Right ventricle myocardium inferior (tissue), 1 donor: ENCODE measurements at places on chromosomes 7 and 10. TPM values are rescaled to one million over a fixed set of nuclear protein-coding genes. Genes with fewer than 3 reads are reported as not detected.

- DNase-seq, result no peak
These were observed 31.7 kb upstream of the CNPY1 start for GRCh38 chr7:155578016-155578415.

- peak; percentile 67 for DNase-seq
These were observed 1.3 kb downstream of the CYTH3 start for GRCh38 chr7:6271060-6271658.

GRCh38 chr10:69383558-69383957, 33.2 kb downstream of the TACR2 start:
- DNase-seq, result no peak

- no peak for DNase-seq
These were observed 62.7 kb downstream of the CUZD1 start for GRCh38 chr10:122782911-122783310.

GRCh38 chr10:43375401-43376020, 4.1 kb downstream of the FXYD4 start:
- no peak for DNase-seq

GRCh38 chr10:125607689-125608290, 75.2 kb downstream of the TEX36 start:
- DNase-seq, result no peak

- peak; percentile 97 for DNase-seq
These were observed 78.1 kb downstream of the ZFAND4 start for GRCh38 chr10:45594276-45595157.

DNA sequence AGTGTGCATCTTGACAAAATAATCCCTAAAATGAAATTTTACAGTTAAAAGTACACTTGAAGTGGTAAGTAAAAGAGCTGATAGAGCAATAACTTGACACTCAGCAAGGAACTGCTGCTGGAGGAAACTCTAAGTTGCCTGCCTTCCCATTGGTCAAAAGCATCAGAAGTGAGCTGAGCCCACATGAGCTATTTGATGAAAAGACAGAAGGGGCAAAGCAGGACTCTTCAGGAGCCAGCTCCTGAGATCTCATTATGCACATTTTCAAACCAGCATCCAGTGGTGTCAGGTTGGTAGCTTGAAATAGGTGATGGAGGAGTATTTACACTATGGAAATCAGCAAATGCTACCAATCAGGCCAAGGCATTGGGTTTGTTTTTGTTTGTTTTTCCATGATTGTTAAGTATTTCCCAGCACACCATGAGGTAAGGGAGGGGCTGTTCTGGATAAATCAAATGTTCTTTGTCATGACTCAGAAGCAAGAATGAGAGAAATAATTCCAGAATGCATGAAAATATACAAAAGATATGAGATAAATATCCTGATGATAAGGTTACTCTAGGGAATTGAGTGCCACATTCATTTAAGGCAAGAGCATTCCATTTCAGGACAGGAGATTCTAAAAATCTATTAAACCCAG, 316.6 kb downstream of the SNX13 start:
- no peak for DNase-seq

GRCh38 chr10:49645417-49645816, 31.6 kb downstream of the CHAT start:
- no peak for DNase-seq

DNA sequence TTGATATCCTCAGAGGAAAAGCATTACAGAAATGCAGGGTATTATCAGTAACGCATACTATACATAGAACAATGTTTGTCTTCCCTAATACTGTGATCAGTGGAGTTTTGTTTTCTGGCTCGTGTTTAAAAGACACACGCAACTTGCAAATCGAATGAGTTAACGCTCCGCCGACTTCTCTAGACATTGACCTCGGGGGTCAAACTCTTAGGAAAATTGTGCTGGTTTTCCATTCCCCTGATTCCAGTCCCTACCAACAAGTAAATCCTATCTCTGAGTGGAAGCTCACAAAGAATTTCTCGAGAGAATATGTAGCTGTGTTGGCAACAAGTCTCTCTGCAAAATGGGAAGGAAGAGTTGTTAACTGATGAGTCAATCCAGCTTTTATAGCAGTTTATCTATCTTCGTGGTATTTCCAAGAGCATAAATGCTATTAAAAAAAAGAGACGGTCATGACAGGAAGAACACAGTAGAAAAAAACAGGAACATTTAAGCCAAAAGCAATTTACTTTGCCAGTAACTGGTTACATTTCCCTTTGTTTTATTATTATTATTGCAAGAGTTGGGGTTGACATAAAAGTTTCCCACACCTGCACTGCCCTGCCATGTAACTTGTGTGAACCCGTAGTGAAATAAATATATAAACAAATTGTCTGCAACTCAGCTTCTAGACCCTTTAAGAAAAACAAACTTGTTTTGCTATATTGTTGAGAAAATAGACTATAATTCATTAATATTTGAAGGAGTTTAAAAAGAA, 144.4 kb downstream of the ARID5B start:
- no peak for DNase-seq

- DNase-seq, result no peak
These were observed 164.3 kb downstream of the BAMBI start for GRCh38 chr10:28841625-28842024.

DNA sequence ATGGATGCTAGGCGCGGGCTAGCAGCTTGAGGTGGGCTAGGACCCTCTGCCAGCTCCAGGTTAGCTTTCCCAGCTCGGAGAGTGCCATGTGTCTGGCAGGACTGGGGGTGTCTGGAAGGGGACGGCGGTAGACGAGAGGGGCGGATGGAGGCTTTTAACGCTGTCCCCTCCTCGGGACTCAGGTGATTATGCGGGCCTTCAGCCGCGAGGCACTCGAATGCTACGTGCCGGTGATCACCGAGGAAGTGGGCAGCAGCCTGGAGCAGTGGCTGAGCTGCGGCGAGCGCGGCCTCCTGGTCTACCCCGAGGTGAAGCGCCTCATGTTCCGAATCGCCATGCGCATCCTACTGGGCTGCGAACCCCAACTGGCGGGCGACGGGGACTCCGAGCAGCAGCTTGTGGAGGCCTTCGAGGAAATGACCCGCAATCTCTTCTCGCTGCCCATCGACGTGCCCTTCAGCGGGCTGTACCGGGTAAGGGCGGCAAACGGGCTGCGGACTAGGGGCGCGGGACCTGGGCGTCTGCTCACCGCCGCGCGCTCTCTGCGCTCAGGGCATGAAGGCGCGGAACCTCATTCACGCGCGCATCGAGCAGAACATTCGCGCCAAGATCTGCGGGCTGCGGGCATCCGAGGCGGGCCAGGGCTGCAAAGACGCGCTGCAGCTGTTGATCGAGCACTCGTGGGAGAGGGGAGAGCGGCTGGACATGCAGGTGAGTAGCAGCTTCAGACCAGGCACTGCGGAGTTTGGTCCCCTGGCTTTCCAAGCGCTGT, 1.1 kb downstream of the CYP26A1 start:
- no peak for DNase-seq

DNA sequence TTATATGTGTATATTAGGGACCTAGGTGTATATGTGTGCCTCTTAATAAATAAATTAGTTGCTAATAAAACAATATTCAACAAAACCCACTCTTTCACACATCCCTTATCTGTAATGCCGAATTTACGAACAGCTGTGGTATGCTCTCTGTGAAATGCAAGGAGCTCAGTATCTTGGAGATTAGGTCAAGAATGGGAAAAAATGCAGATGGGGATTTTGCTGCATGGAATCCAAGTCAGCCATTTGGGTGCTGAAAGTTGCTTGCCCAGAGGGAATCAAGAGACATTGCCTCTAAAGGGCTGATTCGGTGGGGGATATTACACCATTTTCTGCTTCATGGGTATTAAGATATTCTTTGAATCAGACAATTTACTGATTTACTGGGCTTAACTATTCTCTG, 93.5 kb downstream of the CREB5 start:
- DNase-seq, result no peak

GRCh38 chr7:135109976-135110375, 37.9 kb upstream of the TMEM140 start:
- no peak for DNase-seq

- no peak for DNase-seq
These were observed 3.7 kb downstream of the TMEM225B start for GRCh38 chr7:99601656-99602310.

GRCh38 chr7:34756025-34756437, 98.0 kb downstream of the NPSR1 start:
- no peak for DNase-seq

DNA sequence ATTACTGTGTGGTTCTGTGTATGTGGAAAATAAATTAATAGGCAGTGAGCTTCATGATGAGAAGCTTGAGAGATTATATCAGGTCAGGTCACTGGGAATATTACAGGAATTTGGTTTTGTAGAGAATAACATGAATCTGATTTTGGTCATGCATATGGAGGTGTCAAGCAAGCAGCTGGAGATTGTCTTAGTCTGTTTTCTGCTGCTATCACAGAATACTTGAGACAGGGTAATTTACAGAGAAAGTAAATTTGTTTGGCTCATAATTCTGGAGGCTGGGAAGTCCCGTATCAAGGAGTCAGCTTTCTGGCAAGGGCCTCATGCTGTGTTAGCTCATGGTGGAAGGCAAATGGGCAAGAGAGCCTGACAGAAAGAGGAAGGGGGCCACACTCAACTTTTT, 120.7 kb upstream of the FAM3C start:
- DNase-seq, result no peak

DNA sequence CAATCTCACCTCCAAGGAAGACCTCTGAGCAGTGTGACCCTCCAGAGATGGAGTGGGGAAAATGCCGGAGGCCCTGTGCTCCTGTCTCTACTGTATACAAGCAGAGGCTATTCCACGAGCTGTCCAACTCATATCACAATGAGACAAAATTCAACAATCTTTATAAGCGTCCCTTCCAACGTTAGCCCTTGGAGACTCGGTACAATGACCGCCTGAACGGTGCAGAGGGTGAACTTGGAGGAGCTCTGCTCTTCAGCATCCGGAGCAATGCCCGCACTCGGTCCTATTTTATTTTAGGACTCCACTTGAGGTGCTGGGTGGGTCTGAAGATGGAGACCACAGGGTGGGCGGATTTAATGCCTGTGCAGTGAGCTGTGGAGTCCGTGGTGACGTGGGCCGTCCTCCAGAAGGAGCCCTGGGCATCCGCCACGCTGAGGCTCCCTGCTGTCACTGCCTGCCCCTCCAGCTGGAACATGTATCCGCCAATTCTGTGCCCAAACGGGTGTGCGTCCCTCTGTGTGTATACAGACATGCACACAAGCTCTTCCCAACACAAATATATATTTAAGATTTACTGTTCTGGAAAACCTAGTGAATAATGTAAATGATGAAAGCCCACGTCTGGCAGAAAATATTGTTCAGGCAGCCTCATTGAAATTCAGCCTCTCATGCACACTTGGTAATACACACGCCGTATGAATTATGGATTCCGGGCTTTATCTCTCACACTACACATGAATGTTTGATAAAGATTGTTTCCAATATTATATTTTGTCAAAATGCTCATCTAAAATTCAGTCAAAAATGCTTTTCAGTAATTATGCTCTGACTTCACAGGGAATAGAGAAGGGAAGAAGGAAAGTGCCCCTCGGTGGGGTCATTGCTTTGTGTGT, 239.9 kb upstream of the ZMIZ1 start:
- DNase-seq, result no peak

DNA sequence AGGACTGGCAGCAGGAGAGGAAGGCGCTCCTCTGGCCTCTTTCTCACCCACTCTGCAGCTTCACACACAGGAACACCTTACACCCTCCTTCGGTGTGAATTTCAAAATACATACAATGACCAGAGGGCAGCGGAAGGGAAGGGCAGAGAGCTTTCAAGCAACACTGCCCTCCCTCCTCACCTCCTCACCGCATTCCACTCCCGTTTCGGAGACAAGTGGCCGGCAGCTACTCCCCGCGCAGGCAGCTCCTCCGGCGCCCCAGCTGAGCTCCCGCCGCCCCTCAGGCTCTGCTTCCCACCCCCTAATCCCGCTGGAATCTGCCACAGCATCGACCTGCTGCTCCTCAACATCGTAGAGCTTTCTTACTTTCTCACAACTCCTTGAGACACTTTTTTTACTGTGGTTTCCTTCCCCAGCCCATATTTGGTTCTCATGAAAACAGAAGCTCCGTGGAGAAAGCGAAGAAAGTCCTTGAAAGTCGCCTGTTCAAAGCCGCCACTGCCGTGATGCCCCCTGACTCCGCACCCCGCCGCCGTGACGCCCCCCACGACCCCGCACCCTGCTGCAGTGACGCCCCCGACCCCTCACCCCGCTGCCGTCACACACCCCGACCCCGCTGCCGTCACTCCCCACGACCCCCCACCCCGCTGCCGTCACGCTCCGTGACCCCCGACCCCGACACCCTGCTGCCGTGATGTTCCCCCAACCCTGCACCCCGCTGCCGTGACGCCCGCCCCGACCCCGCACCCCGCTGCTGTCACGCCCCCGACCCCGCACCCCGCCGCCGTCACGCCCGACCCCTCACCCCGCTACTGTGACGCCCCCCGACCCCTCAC, 14.6 kb upstream of the GPER1 start:
- no peak for DNase-seq

DNA sequence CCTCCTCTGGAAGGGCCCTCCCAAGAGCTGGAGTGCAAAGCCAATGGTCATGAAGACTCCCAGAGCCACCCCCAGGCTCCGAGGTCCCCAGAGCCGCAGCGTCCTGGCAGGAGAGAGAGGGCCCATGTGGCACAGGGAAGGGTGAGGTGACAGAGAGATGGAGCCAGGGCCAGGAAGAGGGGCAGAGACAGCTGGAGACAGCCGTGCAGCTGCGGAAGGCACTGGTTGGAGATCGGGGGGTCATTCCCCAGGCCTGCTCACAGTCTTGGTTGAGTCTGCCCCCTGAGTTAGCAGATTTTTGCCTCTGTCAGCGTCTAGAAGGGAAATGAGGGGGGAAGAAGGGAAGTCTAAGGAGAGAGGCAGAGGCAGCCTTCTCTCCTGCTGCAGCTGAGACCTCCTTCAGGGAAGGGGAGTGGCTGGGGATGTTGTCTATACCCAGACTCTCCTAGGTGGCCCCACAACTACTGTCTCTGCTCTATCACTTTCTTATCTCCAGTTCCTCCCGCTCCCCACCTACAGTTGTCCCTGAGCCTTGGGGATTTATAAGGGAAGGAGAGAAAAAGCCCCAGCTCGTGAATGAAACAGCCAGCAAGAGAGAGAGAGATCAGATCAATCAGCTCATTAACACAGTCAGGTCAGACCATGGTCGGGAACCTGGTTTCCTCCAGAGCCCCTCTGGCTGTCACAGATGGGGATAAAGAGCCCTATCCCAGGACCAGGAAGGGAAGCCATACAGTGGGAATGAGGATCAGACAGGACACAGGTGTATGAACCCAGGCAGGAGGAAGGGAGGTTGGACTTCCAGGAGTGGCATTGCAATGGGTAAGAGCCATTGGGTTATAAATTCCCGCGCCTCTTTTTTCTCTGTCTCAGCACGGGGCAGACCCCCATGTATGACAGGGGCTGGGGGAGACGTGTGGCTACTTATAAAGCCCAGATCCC, 1.2 kb downstream of the GAL3ST4 start:
- DNase-seq, result no peak

Gene CDNF
- 1.9 TPM for total RNA-seq

Gene CASTOR2
- total RNA-seq, result 31.3 TPM

Gene NAT16
- not detected for total RNA-seq

Gene KNDC1
- not detected for total RNA-seq

Gene DCLRE1C
- total RNA-seq, result 4.2 TPM

Gene FBXL13
- 0.24 TPM for total RNA-seq

Gene PRLHR
- total RNA-seq, result not detected

Gene TMEM236
- 0.51 TPM for total RNA-seq

Gene TEX47
- not detected for total RNA-seq

Gene RINT1
- total RNA-seq, result 13.3 TPM

Gene SLC16A12
- 1.1 TPM for total RNA-seq

Gene FGFBP3
- 0.32 TPM for total RNA-seq

Gene TBL2
- 10.4 TPM for total RNA-seq

Gene ANKRD16
- total RNA-seq, result 2.5 TPM

Gene H2BK1
- not detected for total RNA-seq

Gene TMEM120A
- 109 TPM for total RNA-seq
